ENCODE measurements at places on chromosomes 7 and 10. TPM values are rescaled to one million over a fixed set of nuclear protein-coding genes. Genes with fewer than 3 reads are reported as not detected.
A peak's percentile ranks its signal among the peaks of the same experiment; 100 is the strongest.

ADAM8 gene
- polyA plus RNA-seq = 34.1 TPM

CFAP69 gene
- polyA plus RNA-seq = 1.2 TPM

VPS37D gene
- polyA plus RNA-seq = not detected

LIPJ gene
- 0.08 TPM for polyA plus RNA-seq

FAM25A gene
- polyA plus RNA-seq = not detected

HIF1AN gene
- polyA plus RNA-seq = 37.2 TPM

ANXA8L1 gene
- polyA plus RNA-seq = 0.50 TPM

GRCh38 chr7:27088002-27088922, 7.5 kb downstream of the HOXA1 start:
- no peak for DNase-seq

DNA sequence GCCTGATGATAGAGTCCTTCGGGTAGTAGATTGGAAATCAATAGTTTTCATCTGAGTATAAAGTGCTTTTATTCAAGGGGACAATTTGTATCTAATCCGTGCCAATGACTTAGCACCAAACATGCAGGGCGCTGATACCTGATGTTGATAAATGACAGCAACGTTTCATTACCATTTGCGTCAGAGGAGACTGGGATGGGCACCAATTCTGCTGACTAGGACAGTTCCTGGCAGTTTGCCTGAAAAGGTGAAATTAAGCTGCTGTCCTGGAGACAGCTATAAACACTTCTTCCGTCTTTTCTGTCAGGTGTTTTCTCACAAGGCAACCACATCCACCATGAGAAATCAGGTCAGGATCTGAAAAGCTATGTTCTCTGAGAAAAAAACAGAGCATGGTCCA, 1136.4 kb downstream of the TYW1 start:
- DNase-seq = no peak

DNA sequence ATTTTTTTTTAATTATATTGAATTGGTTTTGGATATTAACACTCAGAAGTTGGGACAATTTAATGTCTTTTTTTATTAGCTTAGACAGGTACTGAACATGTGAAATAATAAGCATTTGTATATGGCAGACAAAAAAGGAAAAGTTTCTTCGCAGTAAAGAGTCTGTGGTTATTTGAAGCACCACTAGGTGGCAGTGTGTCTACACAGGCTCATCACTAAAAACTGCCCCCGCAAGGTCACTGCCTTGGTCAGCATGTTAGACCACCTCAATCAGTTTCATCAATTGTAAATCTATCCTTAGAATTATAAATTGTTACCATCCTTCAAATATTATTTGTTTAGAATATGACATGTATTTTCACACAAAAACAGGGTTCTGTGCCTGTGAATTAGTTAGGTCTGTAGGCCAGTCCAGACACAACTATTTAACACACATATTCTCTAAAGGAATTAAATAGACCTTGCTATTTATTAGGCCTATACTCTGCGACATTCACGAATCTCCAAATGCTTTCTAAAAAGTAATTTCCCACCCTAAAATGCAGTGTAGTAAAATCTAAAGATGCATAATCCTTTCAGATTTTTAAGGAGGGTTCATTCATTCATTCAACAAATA, 17.0 kb downstream of the PNLIPRP3 start:
- peak; percentile 3 for DNase-seq

GRCh38 chr10:101851411-101852116, 8.0 kb upstream of the KCNIP2 start:
- no peak for DNase-seq

DNA sequence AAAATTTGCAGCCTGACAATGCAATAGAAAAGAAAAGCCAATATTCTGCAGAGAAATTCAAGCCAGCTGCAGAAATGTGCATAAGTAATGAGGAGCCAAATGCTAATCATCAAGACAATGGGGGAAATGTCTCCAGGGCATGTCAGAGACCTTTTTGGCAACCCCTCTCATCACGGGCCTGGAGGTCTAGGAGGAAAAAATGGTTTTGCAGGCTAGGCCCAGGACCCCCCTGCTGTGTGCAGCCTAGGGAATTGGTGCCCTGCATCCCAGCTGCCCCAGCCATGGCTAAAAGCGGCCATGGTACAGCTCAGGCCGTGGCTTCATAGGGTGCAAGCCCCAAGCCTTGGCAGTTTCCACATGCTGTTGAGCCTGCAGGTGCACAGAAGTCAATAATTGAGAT, 72.5 kb upstream of the NME8 start:
- no peak for DNase-seq

- peak; percentile 73 for DNase-seq
These were observed 421.9 kb upstream of the GALNT17 start for GRCh38 chr7:70710011-70710480.

- DNase-seq = no peak
These were observed 2.7 kb downstream of the MAFK start for GRCh38 chr7:1533255-1533546.

GRCh38 chr10:84525120-84525806, 196.9 kb downstream of the CCSER2 start:
- DNase-seq = no peak

- no peak for DNase-seq
These were observed 797 bp upstream of the STMP1 start for GRCh38 chr7:135661311-135662122.

DNA sequence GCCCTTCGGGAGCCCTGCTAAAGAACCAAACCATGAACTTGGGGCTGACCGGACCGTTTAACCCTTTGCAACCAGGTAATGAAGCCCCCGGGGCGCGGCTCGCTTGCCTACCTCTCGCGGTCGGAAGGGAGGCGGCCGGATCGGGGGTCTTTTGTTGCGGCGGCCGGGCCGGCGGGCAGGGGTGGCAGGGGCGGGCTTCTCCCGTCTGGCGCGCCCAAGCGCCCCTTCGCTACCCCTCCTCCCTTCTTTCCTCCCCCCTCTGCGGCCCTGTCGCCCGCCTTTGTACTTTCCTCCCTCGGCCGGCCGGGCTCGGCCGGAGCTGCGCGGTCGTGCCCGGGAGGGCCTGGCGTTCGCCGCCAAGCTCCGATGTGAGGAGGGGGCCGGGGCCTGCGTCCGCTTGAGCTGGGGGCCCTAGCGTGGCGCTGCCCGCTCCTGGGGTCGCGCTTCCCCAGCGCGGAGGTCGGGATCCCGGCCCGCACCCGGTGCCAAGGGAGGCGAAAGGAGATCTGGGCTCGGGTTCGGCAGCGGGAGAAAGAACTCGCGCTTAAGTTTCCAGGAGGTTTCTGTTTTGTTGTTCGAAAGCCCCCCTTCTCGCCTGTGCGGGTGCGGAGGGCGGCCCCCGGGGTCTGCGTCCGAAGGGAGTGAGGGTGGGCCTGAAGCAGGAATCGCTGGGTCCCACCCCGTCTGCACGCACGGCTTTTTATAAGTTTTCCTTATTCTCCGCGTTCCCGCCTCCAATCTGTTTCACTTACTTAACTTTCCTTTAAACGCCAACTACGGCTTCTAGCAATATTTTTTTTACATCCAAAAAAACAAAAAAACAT, 436.8 kb upstream of the GALNT17 start:
- no peak for DNase-seq

- no peak for DNase-seq
These were observed 24.7 kb upstream of the NUB1 start for GRCh38 chr7:151316896-151317295.
